ENCODE measurements at places on chromosomes 16 and 17. TPM values are rescaled to one million over a fixed set of nuclear protein-coding genes. Genes with fewer than 3 reads are reported as not detected.

KNOP1 gene
- 18.8 TPM for total RNA-seq

- H3K4me1 ChIP-seq, result no peaks in the 10 kb centered on the region
- 0 out of 2 replicates have a peak, but pooled peaks cover 5% of the 10 kb centered on the region for H3K27me3 ChIP-seq
- DNase-seq, result peak; percentile 64
- no peak overlapping the region for H3K4me3 ChIP-seq
- no peak overlapping the region for H3K27ac ChIP-seq
- no peaks in the 10 kb centered on the region for H3K36me3 ChIP-seq
Observed at GRCh38 chr16:75764154-75764768, 38.0 kb upstream of the CPHXL start.

RARA gene
- total RNA-seq, result 19.6 TPM

GRCh38 chr17:51425773-51426172 is 165.4 kb downstream of the UTP18 start:
- H3K4me1 ChIP-seq, result no peaks in the 10 kb centered on the region
- no peak for DNase-seq
- peaks cover 11% of the 10 kb centered on the region for H3K27me3 ChIP-seq
- H3K27ac ChIP-seq, result no peak overlapping the region
- no peak overlapping the region for H3K4me3 ChIP-seq

- H3K27me3 ChIP-seq, result no peaks in the 10 kb centered on the region
- peaks cover 40% of the 10 kb centered on the region for H3K4me1 ChIP-seq
- no peak for DNase-seq
- peaks cover 5% of the 10 kb centered on the region for H3K36me3 ChIP-seq
- no peak overlapping the region for H3K4me3 ChIP-seq
- no peak overlapping the region for H3K27ac ChIP-seq
Observed at GRCh38 chr16:57639172-57639887, 10.9 kb downstream of the ADGRG1 start.

DNA sequence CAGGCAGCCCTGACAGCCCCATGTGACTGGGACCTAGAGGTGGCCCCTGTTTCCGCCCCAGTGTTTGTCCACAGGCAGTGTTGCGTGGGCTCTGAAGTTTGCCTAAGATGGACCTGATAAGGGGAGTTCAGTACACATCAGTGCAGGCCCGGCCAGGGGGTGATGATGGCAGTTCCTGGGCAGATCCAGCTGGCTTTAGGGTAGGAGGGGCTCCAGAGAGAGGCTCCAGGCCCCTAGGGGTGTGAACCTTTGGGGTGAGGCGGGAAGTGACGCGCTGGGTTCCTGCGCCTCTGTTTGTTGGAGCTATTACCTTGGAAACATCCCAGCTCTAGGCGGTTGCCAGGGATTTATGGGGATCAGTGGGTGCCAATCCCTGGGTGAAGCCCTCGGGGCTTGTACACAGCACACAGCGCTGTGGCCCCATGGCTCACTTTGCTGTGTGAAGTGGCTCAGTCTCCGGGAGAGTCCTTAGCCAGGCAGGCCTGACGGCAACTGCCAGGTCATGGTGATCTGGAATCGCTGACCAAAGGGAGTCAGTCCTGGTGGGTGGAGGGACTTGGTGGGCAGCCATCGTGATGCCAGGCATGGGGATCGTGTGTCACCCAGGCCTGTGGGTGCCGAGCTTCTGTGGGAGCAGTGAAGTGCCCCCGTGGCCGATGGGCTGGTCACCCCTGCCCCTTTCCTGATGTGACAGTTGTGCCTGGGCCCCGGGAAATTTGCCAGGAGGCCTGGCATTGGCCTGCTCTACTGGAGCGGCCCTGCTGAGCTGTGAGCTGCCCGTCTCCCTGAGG is 146.1 kb downstream of the SEC14L1 start:
- H3K27me3 ChIP-seq, result no peaks in the 10 kb centered on the region
- H3K36me3 ChIP-seq, result peaks cover 18% of the 10 kb centered on the region
- peak overlapping the region; percentile 96 for H3K27ac ChIP-seq
- peak overlapping the region; percentile 72 for H3K4me3 ChIP-seq
- peak; percentile 99 for DNase-seq
- peaks cover 79% of the 10 kb centered on the region for H3K4me1 ChIP-seq

DNA sequence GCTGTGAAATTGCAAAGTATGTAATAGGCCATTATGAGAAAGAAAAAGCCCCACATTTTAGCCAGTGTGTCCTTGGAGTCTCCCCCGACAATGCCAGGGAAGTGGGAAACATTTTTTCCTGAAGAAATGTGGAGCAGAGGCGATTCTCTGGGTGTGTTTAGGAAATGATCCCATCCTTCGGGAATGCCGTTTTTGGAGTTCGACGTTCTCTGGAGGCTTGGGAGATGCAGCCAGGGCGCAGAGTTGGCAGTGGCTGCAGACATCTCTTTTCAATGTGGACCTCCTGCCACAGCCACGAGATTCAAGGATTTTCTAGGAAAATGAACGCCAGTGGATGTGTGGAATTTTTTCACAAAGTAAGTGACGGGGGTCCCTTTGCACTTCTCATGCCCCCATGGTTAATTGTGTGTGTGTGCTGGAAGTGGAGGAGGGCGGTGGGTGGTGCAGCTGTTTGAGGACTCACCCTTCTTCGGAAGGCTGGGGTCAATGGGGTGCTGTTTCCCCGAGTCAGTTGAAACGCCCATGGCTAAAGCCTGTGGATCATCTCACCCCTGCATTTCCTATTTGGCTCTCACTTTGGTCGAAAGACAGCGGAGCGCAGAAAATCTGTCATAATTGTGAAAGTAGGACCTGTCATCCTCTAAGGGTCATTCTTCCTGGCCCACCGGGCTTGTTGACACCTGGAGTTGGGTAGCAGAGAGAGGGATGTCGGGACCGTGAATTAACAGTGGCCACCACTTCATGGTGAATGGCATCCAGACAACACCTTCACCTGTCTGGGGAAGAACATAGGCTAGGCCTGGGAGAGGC is 73.2 kb downstream of the CMIP start:
- peaks cover 11% of the 10 kb centered on the region for H3K36me3 ChIP-seq
- H3K4me1 ChIP-seq, result peaks cover 53% of the 10 kb centered on the region
- no peaks in the 10 kb centered on the region for H3K27me3 ChIP-seq
- H3K27ac ChIP-seq, result peak overlapping the region; percentile 59
- H3K4me3 ChIP-seq, result peak overlapping the region; percentile 52

DNA sequence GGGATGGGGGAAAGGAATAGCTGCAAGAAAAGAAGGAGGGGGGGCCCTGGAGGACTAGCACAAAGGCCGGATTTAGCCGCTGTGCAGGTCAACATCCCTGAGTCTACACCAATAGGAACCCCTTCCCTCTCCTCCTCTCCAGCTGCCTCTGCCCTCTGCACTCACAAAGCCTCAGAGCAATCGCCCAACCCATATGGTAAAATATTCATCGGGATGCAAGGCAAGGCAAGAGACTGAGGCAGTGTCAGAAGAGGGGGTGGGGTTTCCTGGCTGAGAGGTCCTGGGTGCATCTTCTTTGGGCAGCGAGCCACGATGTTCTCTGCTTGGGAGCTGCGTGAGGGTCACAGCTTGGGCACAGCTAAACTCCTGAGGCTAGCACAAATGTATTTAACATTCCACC is 115.5 kb upstream of the NLRP1 start:
- no peaks in the 10 kb centered on the region for H3K36me3 ChIP-seq
- DNase-seq, result no peak
- H3K27ac ChIP-seq, result no peak overlapping the region
- no peak overlapping the region for H3K4me3 ChIP-seq

GRCh38 chr17:75814900-75815373 is 29.3 kb downstream of the UNC13D start:
- H3K27me3 ChIP-seq, result no peaks in the 10 kb centered on the region
- peak; percentile 90 for DNase-seq
- peaks cover 4% of the 10 kb centered on the region for H3K36me3 ChIP-seq
- H3K27ac ChIP-seq, result peak overlapping the region; percentile 63

- H3K4me1 ChIP-seq, result peaks cover 42% of the 10 kb centered on the region
- peak; percentile 34 for DNase-seq
- no peaks in the 10 kb centered on the region for H3K27me3 ChIP-seq
- no peaks in the 10 kb centered on the region for H3K36me3 ChIP-seq
- no peak overlapping the region for H3K4me3 ChIP-seq
- peak overlapping the region; percentile 66 for H3K27ac ChIP-seq
Observed at GRCh38 chr17:55157165-55157564, 107.6 kb upstream of the HLF start.

All from PC-3 (cell line).